Mucosa of gallbladder (tissue), 1 donor: ENCODE measurements at places on chromosomes 4 and X. TPM values are rescaled to one million over a fixed set of nuclear protein-coding genes. Genes with fewer than 3 reads are reported as not detected.

GRCh38 chr4:21034728-21035127, 334.5 kb downstream of the PACRGL start:
- no peak for DNase-seq

The SMIM10 gene
- total RNA-seq, result 4.1 TPM

The SOD3 gene
- 86.8 TPM for total RNA-seq

The DUSP9 gene
- 0.12 TPM for total RNA-seq

The SSX4 gene
- total RNA-seq, result not detected

The AR gene
- total RNA-seq, result 15.9 TPM

GRCh38 chr4:15398001-15398400, 29.8 kb upstream of the C1QTNF7 start:
- no peak for DNase-seq

- DNase-seq, result no peak
Observed at GRCh38 chr4:89316931-89317366, 9.3 kb upstream of the GPRIN3 start.

GRCh38 chr4:155197757-155198156, 10.7 kb upstream of the NPY2R start:
- DNase-seq, result no peak

- no peak for DNase-seq
Observed at GRCh38 chrX:28591542-28591941, 4.3 kb downstream of the IL1RAPL1 start.

DNA sequence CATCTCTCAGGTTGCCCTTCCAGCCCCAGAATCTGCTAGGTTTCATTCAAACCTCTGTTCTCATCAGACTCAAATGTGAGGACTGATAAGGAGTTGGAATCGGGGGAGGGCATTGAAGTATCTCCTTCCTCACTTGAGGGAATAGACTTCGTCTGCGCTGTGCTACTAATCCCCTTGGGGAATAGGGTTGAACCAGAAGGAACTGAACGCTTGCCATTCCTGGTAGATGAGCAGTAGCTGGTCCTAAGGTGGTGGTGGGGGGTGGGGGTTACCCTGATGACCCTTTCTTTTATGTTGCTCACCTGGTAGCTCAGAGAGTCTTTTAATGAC, 692 bp upstream of the SLC9A7 start:
- no peak for DNase-seq

DNA sequence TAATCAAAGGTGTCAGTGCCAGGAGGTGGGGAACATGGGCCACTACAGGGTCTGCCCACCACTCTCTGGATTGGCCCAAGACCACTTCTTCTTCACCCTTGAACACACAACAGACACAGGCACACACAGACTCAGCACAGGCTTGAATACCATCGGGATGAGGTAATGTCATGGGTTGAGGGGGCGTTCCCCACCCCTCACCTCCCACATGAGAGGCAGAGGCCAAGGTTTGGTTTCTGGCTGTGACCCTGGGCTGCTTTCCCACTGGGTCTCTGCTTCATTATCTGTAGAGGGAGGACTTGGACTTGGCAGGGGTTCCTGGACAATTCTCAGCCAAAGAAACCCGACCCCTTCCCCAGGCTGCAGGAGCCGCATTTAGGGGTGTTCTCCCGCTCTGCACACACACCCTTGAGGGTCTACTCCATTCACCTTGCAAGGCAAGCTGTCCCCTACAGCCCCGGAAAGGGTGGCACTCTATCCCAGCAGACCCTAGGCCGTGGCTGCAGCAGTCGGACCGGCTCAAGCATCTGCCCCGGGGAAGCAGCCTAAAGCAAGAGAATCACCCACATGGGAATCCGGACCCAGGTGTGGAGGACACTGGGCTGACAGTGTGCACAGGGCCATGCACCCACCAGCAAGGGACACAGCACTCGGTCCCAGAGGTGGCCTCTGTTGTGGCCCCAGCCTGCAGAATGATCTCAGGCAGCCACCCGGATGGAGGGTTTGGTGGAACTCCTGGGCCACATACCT, 62.4 kb downstream of the TRMT44 start:
- no peak for DNase-seq

The UNC5C gene
- total RNA-seq, result 2.6 TPM

DNA sequence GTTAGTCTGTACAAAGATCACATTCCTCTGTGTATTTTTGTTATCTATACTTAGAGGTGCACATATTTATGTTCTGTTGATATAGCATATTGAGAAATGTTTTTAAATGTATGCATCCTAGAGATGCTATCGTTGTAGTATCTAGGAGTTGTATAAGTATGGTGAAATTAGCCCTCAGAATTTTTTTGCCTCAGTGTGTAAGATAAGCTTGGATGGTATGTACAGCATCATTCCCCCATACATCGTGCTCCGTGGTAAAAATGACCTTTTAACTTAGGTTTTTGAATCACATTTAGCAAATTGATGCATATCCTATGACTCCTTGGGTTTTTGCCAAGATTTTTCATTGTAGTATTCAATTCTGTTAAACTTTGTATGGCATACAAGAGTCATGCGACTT, 113.5 kb downstream of the RPA4 start:
- no peak for DNase-seq

DNA sequence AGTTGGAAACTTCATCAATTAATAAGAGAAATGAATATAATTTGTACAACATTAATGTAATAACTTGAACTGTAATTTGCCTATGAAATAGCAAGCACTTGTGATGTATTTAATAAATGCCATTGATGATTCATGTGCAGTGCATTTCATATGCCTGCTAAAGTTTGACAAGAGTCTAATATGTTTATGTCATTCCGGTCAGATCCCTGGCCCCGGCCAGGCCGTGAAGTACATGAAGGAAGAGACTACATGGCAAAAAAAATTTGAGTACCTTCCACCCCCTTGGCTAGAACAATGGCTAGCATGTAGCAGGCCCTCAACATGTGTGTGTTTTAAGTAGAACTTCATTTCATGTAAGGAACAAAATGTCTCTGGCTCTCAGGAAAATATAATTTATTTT, 161.3 kb downstream of the ATP10D start:
- DNase-seq, result no peak

DNA sequence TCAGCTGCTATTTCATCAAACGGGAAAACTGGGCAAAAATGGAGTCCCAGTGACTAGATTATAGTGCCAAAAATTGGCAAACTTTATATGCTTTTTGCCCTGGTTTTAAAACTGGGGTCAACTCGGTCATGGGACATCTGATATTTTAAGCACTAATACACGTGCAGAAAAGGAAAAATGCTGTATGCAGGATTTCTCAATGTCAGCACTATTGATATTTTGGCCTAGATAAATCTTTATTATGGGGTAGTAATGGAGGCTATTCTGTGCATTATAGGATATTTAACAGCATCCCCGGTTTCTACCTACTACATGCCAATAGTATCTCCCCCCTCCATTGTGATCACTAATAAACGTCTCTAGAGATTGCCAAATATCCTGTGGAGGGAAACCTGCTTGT, 870.9 kb upstream of the IGFBP7 start:
- DNase-seq, result no peak

DNA sequence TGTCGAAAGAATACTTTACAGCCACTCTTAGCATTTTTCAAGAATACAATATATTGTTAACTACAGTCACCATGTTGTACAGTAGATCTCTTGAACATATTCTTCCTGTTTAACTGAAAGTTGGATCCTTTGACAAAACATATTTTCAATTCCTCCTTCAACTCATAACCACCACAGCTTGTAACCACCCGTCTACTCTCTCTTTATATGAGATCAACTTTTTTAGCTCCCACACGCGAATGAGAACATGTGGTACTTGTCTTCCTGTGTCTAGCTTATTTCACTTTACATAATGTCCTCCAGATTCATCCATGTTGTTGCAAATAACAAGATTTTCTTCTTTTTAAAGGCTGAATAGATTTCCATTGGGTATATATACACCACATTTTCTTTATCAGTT, 338.3 kb upstream of the IGFBP7 start:
- no peak for DNase-seq
